ENCODE measurements at places on chromosomes 16 and 17. TPM values are rescaled to one million over a fixed set of nuclear protein-coding genes. Genes with fewer than 3 reads are reported as not detected.
A peak's percentile ranks its signal among the peaks of the same experiment; 100 is the strongest.

LPO gene
- not detected for total RNA-seq

CES5A gene
- total RNA-seq: not detected

VEZF1 gene
- 39.4 TPM for total RNA-seq

RPTOR gene
- 22.3 TPM for total RNA-seq

KRT33A gene
- total RNA-seq: not detected

AATF gene
- 16.5 TPM for total RNA-seq

DNA sequence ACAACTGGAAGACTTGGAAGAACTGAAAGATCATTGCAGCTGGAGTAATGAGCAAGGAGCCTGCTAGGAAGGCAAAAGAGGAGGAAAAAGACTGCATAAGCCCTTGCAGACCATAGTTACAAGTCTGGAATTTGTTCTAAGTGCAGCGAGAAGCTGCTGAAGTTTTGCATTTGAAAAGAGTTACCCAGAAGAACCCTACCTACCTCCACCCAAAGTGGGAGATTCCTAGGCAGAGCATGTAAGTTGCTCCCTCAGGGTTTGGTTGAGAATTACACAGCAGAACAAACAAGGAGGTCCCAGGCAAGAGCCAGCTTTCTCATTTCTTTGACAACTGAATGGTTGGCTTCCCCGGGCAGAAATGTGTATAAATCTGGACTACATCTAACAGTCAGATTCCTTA, 118.7 kb upstream of the NUDT7 start:
- H3K36me3 ChIP-seq: no peaks in the 10 kb centered on the region
- no peaks in the 10 kb centered on the region for H3K4me1 ChIP-seq
- no peaks in the 10 kb centered on the region for H3K27me3 ChIP-seq
- H3K27ac ChIP-seq: no peak overlapping the region
- no peak overlapping the region for H3K4me3 ChIP-seq

GRCh38 chr17:79862771-79863440, 23.7 kb upstream of the CBX4 start:
- no peaks in the 10 kb centered on the region for H3K27me3 ChIP-seq
- DNase-seq: no peak
- no peaks in the 10 kb centered on the region for H3K4me1 ChIP-seq
- no peak overlapping the region for H3K4me3 ChIP-seq
- no peaks in the 10 kb centered on the region for H3K36me3 ChIP-seq
- H3K27ac ChIP-seq: no peak overlapping the region

DNA sequence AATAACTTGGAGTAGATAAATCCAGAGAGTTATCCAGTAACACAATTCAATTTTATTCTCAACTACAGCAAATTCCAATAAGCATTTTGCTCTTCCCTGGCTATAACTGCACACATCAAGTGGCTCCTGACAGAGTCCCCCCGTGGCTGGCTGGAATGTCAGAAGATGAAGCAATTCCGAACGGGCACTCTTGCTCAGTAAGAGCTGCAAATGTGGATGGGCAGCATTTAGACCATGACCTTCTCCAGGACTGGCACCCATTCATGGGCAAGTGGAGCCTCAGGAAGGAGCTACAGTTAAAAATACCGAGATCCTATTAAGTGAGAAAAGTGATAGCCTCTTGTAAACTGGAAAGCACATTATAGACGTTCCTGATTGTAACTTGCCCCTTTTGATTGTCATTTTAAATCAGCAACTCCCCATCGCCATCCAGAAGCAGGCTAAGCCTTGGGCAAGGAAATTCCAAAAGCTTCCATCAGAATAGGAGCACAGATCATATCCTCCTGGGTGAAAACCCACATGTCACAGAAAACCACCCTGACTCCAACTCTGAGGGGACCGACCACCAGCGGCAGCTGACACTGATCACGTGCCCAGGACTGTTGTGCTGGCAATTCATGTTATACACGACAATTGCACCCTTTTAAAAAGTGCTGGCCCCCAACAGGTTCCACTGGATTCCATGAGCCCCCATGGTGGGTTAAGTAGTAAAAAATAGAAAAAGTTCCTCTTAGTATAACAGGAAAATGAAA, 7.1 kb downstream of the UBE2O start:
- no peak for DNase-seq
- H3K36me3 ChIP-seq: no peaks in the 10 kb centered on the region
- H3K27me3 ChIP-seq: no peaks in the 10 kb centered on the region
- no peak overlapping the region for H3K27ac ChIP-seq
- H3K4me3 ChIP-seq: no peak overlapping the region

DNA sequence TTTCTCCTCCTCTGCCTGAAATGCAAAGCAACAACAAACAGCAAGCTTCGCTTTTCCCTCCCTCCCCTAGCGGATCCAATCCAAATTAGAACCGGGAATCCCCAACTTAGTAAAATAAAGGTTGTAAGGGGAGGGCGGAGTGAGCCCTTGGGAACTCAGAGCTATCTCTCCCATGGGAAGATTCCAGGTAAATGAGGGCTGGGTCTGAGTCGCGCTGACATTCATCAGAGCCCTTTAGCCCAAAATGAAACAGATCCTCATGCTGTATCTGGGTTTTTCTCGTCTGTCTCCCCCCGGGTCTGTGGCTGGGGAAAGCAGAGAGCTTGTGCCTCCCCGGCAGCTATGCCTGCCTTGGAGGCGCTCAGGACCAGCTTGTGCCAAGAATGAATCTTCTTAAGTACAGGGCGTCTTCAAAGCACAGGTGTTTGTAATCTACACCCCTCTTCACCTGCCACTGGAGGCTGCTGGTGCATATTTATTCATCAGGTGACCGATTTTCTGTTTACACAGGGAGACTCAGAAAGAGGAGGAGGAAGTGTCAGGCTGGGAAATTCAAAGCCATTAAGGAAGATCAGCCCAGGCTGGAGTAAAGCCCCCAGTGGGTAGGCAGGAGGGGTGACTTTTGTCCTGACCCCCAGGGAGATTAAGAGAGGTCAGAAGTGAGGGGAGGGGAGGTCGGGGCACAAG, 55.0 kb upstream of the GSE1 start:
- no peaks in the 10 kb centered on the region for H3K36me3 ChIP-seq
- peaks cover 67% of the 10 kb centered on the region for H3K4me1 ChIP-seq
- DNase-seq: peak; percentile 50

DNA sequence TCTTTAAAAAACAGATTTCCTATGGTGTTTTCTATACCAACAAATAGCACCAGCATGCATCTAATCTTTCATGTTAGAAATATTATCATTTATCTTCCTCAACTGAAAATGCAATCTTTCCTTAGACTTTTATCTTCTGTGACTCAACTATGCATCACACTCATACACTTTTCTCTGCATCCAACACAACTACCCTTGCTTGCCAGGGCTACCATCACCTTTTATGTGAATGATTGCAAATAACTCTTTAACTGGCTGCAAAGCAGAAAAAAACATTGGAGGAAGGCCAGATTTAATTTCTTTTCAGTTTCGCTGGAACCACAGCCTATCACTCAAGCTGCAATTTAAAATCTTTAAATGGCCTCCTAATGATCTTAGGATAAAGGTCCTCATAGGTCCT, 212.9 kb downstream of the CDH8 start:
- no peaks in the 10 kb centered on the region for H3K36me3 ChIP-seq
- H3K4me1 ChIP-seq: no peaks in the 10 kb centered on the region
- no peak overlapping the region for H3K4me3 ChIP-seq
- DNase-seq: no peak

DNA sequence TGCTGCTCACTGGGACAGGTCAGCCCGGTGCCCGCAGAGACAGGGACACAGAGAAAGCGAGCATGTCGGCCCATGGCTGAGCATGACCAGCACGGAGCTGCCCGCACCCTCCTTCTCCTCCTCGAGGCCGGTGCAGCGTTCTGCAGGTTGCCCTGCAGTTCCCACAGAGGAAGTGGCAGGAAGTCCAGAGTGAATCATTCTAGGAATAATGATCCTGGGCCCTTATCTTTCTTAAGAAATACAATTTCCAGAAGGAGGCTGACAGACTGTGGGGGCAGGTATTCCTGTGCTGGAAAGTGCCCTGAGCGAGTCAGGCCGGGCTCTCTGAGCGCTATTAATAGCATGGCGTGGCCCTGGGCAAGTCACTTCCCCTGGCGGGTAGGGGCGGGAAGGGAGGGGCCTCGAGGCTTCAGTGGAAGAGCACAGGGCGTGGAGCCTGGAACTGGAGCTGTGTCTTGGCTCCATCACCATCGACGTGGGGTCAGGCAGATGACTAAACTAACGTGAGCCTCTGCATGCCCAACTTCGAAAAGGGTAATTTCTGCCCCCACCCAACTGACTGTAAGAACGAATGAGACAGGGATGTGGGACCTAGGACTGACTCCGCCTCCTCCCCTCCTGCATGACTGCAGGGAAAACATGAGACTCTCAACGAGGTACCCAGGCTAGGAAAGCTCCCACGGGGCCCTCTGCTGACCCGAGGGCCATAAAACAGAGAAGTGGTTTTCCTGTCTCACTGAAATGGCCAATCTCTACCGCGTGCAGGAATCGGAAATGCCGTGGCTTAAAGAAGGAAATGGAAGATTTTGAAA, 9.8 kb downstream of the TMEM204 start:
- no peaks in the 10 kb centered on the region for H3K36me3 ChIP-seq
- no peak for DNase-seq
- H3K4me1 ChIP-seq: no peaks in the 10 kb centered on the region
- H3K4me3 ChIP-seq: no peak overlapping the region

DNA sequence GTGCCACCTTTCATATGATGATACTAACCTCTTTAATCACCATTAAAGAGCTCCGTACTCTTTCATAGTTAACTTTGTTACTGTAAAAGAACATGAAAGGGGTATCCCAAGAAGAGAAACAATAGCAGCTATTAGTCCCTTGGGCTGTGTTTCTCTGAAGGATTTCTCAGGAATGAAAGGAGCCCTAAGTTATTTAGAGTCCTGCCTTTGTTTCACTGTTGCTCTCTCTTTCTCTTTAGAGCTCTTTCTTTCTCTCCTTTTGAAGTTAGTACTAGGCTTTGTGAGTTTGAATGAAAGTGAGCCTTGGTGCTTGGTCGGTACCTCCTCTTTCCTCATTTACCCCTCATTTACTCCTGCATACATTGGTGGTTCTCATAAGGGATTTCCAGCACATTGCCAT, 20.5 kb upstream of the RASL10B start:
- H3K27me3 ChIP-seq: no peaks in the 10 kb centered on the region
- no peak overlapping the region for H3K27ac ChIP-seq
- no peak overlapping the region for H3K4me3 ChIP-seq
- peaks cover 58% of the 10 kb centered on the region for H3K4me1 ChIP-seq
- DNase-seq: no peak
- H3K36me3 ChIP-seq: no peaks in the 10 kb centered on the region

GRCh38 chr17:74759243-74759801, 10.9 kb downstream of the NHERF1 start:
- no peak for DNase-seq
- H3K4me1 ChIP-seq: peaks cover 97% of the 10 kb centered on the region
- H3K27me3 ChIP-seq: no peaks in the 10 kb centered on the region
- no peak overlapping the region for H3K4me3 ChIP-seq

DNA sequence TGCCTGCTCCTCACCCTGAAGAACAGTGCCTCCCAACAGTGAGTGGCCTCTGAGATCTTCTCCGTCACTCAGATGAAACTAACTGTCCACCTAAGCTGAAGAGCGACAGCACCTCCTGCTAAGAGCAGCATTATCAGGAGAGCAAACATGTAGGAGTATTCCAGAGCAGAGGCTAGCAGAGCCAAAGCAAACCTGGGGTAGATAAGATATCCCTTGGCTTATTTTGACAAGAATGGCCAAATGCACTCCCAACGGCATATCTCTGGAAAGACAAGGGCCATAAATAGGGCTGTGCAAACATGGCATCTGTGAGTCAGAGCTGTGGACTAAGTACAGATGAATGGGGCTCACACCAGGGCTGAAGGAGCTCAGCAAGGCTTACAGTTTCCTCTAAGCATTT, 96.3 kb downstream of the NDEL1 start:
- DNase-seq: peak; percentile 49
- no peak overlapping the region for H3K4me3 ChIP-seq
- no peaks in the 10 kb centered on the region for H3K36me3 ChIP-seq
- peaks cover 15% of the 10 kb centered on the region for H3K4me1 ChIP-seq

DNA sequence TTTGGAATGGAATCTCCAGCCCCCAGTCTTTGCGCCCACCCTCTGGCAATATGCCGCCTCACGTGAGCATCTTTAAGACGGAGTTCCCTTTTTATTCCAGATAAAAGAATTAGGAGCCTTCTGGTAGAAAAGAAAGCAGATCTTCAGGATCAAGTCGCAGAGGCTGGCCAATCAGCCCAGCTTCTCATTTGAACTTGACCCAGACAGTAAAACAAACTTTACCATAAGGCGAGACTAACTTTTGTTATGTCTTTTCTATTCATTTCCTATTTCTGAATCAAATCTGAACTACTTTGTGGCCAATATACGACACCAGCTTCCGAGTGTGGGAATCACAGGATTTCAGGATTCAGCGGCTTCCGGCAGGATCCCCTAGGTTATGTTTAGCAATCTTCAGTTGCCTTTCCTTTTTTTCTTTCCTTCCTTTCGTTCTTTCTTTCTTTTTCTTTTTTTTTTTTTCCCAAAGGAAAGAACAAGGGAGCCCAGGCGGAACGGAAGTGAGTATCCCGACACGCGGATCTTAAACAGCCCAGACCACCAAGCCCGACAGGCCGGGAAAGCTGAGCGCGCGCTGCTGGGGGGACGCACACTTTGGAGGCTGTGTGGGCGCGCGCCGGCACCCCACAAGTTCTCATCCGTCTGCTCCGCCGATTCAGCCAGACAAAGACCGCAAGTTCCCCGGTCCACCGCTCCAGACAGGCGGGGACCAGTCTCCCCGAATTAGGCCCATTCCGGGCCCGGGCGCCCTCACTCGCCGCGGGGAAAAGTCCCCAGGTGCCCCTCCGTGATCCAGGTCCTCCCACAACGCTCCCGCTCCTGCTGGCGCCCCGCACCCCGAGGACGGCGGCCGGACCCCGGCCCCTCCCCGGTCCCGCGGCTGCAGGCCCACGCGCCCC, 633 bp downstream of the TBC1D16 start:
- H3K4me3 ChIP-seq: peak overlapping the region; percentile 62
- no peaks in the 10 kb centered on the region for H3K27me3 ChIP-seq
- H3K36me3 ChIP-seq: no peaks in the 10 kb centered on the region
- H3K4me1 ChIP-seq: peaks cover 41% of the 10 kb centered on the region
- peak; percentile 35 for DNase-seq

DNA sequence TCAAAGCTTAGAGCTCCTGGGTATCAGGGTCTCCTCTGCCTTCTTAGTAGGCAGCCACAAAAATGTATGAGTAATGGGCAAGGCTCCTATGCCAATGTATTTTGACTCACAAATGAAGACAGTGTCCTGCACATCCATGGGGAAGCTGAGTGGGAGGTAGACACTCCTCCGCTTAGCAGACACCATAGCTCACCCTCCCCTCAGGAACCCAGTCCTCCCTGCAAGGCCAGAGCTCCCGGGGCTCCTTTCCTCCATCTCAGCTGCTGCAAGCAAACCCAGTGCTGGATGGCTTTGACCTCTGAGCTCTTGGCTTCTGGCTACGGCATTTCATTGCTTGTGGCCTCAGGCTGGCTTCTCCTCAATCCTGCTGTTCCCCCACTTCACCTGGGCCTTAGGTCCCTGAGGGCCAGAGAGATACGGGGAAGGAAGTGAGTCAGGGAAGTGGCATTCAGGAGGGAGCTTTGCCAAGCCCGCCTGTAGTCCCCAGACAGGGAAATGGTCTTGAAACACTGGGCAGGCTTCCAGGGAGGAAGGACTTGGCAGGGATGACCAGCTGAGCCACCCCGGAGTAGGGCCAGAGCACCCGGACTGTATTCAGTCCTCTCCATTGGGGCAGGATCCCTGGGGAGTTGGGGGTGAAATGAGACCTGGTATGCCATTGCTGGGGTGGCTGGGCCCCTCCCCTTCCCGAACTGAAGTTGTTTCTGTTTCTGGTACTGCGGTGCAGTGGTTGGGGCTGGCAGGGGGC, 4.5 kb downstream of the ABCC3 start:
- H3K27me3 ChIP-seq: no peaks in the 10 kb centered on the region
- no peaks in the 10 kb centered on the region for H3K36me3 ChIP-seq
- DNase-seq: peak; percentile 98
- H3K27ac ChIP-seq: peak overlapping the region; percentile 86
- peaks cover 94% of the 10 kb centered on the region for H3K4me1 ChIP-seq

Data from body of pancreas (tissue), 4 donors.